ENCODE measurements at places on chromosomes 6 and 20.
A peak's percentile ranks its signal among the peaks of the same experiment; 100 is the strongest.

DNA sequence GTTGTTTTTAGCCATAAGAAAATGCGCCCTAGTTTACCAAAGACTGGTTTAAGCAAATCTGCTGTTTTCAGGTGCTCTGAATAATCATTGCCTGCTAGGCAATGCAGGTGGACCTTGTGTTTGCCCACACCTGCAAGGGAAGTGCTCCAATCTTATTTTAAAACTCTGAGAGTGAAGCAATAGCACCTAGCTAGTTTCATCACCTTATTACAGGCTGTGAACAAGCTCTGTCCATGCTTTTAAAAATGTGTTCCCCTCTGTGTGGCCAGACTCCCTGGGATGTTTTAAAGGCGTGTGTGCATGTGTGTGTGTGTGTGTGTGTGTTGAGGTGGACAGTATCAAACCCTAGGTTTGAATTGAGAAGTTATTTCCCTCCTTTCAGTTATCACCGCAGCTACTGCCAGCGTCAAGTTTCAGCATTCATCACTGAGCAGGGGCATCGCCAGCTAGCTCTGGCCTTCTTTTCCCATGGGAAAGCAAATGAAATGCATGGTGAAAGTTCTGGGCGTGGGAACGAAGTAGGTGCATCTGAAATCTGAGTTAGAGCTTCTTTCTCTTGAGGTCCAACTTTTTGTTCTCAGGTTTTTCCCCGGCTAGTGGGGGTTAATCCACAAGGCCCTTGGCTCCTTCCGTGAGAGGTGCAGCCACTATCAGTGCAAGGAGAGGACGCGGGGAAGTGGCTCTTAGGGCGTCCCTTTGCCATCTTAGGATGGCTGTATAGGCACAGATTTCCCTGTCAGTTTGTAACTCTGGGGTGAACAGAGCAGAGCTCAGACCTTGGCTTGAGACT lies 30.8 kb downstream of the DUSP22 start:
- DNase-seq = no peak

DNA sequence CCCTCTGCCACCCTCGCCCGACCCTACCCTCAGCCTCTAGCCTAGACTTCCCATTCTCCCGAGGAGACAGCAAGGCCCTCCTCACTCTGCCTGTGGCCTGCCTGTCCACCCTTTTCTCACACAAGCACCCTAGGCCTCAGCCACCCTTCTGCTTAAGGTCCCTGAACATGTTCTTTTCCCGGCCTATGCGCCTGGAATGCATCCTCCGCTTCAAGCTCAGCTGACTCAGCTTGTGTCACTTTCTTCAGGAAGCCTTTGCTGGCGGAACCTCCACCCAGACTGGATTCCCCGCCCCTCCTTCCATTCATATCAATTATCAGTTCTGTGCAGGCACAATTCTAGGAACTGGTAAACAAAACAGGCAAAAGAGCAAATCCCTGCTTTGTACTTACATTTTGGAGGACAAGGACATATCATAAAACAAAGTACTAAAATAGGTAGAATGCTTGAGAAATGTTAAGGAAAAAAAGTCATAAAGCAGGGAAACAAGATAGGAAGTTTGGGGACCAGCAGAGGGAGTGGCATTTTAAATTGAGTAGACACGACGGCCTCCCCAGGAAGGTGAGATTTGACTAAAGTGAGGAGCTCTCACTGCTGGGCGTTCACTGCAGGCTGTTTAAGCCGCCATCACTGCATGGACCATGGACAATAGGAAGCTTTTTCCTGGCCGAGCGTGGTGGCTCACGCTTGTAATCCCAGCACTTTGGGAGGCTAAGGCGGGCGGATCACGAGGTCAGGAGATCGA lies 17.9 kb upstream of the SNHG17 start:
- no peak for DNase-seq

DNA sequence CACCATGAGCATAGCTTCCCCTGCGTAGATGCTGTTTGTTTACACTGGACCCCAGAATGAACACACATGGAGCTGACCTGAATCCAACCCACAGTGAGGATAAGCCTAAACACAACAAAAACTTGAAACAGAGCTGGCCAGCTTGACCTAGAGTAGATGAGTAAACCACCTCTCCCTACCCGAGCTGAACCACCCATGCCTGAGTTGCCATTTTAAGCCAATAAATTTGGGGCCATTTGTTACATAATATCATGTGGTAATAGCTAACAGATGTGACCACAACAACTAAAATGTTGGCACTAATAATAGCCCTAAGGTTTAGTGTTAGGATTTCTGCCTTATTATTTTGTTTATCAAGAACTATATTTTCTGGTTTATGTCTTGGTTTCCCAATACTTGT lies 103.2 kb upstream of the GRIK2 start:
- no peak for DNase-seq

DNA sequence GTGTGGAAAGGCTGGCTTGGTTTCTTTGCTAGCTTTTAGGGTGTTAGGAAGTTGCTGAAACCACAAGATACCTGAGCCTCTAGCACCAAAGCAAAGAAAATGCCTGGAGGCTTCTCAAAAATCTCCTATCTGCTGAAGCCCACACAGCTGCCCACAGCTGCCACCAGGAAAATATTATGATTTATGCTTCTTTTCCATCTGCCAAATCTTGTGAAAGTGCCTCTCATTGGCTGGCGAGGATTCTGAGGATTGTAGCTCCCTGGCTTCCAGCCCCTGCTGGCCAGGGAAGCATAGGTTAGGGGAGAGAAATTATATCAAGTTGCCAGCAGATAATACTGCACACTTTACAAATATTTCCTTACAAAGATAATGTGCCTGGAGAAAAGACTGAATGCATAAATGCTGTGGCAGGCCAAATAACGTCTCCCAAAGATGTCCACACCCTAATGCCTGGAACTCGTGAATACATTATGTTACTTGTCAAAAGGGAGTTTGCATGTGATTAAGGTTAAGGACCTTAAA lies 98.4 kb downstream of the MRPL14 start:
- DNase-seq = no peak

- DNase-seq = no peak
Observed at GRCh38 chr6:131736003-131736596, 25.3 kb upstream of the CTAGE9 start.

DNA sequence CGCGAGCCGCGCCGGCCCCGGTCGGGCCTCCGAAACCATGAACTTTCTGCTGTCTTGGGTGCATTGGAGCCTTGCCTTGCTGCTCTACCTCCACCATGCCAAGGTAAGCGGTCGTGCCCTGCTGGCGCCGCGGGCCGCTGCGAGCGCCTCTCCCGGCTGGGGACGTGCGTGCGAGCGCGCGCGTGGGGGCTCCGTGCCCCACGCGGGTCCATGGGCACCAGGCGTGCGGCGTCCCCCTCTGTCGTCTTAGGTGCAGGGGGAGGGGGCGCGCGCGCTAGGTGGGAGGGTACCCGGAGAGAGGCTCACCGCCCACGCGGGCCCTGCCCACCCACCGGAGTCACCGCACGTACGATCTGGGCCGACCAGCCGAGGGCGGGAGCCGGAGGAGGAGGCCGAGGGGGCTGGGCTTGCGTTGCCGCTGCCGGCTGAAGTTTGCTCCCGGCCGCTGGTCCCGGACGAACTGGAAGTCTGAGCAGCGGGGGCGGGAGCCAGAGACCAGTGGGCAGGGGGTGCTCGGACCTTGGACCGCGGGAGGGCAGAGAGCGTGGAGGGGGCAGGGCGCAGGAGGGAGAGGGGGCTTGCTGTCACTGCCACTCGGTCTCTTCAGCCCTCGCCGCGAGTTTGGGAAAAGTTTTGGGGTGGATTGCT lies 1.3 kb downstream of the VEGFA start:
- peak; percentile 58 for DNase-seq

DNA sequence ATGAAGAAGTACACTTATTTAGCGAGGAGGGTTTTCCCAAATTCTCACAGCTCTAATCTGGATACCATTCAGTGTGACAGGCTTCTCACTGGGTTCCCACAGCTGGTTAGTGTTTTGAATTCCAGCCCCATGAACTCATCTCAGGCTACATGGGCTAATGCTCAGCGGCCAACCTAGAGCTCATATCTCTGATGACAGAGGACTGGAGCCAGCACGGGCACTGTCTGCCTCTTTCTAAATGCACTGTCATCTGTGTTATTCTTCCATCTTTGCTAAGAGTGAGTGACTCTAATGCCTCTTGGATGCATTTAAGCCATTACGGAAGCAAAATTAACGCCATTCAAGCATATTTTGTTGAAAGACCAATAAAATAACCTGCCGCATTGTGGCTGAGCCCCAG lies 308.9 kb upstream of the JAG1 start:
- DNase-seq = no peak

GRCh38 chr6:130769861-130770260 lies 57.3 kb upstream of the SMLR1 start:
- no peak for DNase-seq

- no peak for DNase-seq
Observed at GRCh38 chr20:32541323-32542258, 43.5 kb downstream of the NOL4L start.

DNA sequence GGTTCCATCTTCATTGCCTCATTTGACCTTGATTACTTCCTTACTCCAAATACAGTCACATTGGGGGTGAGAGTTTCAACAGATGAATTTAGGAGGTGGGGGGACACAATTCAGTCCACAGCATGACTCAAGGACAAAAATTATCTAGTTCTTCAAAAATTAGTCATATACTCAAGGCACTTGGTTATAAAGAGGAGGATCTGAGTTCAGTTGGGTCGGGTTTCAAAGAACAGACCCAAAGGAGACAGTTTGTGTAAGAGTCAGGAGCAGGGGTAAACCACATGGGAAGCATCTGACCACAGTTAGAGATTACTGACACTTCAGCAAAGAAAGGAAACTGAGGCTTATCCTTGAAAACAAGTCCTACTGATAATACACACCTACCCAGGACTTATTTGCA lies 138.0 kb downstream of the TBC1D7 start:
- no peak for DNase-seq

DNA sequence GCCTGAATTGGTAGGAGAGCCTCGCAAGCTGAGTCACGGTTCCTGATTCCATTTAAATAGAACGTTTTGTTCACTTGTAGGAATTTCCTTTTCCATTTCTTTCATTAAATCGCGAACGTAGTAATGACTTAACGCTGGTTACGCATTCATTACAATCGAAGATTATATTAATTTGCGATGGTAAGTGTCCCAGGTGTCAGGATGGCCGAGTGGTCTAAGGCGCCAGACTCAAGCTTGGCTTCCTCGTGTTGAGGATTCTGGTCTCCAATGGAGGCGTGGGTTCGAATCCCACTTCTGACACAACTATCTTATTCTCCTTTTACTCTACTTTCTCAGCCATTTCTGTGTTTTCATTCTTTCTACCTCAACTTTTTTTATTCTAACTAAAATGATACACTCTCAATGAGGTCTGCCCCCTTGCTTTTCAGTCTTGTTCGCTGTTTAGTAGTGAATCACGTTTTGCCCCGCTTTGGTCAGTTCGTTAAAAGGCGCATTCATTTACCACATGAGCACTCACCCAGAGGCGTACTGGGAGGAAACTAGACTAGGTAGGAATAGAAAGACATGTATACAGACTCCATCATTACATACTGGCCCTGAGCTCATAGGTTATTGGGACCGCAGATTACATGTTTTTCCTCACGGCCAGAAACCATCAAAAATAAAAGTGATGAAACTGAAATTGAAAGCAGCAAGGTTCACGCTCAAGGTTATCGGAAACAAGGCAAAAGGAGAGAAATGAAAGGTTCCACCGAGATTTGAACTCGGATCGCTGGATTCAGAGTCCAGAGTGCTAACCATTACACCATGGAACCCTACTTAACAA lies 17.3 kb upstream of the TRIM27 start:
- no peak for DNase-seq

- DNase-seq = peak; percentile 31
Observed at GRCh38 chr6:42745083-42745639, 742 bp downstream of the TBCC start.

DNA sequence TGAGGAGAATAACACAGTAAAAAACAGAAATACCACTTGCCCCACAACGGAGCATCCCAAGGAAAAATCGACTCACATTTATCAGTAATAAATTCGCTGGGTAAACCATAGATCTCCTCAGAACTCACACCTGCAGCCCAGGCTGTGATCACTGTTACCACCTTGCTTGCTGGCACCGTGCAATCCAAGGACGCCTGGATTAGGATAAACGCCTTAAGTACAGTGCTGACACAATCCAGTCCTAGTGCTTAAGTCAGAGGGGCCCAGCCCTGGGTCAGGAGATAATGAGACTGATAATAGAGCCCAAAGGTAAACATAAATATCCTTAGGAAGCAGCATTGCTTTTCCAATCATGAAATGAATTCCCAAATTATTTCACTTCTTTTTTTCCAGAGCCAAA lies 62.5 kb downstream of the EPB41L2 start:
- DNase-seq = no peak

- DNase-seq = no peak
Observed at GRCh38 chr20:41776421-41776820, 158.2 kb upstream of the CHD6 start.

GRCh38 chr20:57471496-57472372 lies 53.2 kb downstream of the CTCFL start:
- no peak for DNase-seq

DNA sequence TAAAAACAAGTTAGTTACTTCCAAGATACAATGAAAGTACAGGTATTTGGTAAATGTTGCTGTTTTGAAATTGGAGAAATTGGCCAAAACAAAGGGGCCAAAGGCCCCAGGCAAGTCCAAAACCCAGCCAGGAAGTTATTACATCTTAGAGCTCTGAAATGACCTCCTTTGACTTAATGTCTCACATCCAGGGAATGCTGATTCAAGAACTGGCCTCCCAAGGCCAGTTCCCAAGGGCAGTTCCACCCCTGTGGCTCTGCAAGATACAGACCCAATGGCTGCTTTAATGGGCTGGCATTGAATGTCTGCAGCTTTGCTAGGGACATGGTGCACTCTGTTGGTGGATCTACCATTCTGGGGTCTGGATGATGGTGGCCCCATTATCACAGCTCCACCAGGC lies 217.3 kb upstream of the FKBP1C start:
- DNase-seq = no peak

GRCh38 chr6:37831457-37831856 lies 11.9 kb downstream of the ZFAND3 start:
- no peak for DNase-seq

GRCh38 chr20:33883164-33883563 lies 72.0 kb downstream of the CHMP4B start:
- DNase-seq = no peak

DNA sequence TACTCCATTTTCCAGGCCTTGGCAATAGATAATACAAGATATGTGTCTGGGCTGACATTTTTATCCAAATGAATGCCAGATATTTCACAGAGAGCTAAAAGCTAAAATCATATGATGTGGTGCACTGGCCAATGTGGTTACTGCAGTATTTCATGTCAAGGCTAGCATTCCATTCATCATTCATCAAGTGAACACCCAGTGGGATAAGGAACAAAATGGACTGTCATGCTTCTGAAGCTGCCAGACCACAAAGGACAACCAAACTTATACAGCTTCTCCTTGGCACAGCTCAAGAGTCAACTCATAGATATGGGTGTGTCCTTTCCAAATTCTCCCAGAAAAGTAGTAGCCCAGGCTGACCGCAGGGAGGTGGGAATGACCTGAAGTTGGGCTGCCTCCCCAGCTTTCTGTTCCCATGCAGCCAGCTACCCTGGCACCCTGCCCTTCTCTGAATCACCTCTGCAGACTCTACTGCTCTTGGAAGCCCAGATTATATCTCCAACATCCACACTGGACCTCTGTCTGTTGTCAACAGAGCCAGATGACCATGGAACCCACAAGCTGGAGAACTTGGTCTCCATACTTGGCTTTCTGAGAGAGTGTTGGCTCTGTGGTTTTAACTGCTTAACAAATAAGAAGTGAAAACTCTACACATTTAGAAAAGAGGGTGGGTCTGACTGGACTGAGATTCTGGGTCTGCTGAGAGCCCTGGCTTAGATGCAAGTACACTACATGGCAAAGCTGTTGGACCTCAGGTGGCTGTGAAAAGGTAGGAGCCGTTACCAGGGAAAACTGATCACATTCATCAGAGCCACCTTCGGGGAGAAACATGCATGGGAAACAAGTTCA lies 122.8 kb downstream of the ALDH8A1 start:
- DNase-seq = no peak

Measured in GM12891 (cell line).